ENCODE measurements at places on chromosomes 11 and 22.

DNA sequence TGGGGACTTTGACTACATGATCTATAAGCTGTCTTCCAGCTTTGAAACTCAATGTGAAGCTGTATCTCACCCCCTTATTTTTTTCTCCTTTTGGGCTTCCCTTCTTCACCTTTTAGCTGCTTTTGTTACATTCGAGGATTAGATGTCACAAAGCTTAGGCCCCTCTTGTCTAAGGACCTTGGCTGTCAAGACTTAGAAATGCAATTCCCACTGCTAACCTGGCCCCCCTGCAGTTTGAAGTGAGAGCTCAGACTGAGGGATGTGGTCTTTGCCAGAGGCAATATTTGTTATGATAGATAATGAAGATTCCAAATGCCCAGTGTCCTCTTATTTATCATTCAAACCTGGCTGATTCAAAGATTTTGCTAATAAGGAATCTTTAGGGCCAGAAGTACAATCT is 128.3 kb downstream of the ARL14EP start:
- no peak for DNase-seq

DNA sequence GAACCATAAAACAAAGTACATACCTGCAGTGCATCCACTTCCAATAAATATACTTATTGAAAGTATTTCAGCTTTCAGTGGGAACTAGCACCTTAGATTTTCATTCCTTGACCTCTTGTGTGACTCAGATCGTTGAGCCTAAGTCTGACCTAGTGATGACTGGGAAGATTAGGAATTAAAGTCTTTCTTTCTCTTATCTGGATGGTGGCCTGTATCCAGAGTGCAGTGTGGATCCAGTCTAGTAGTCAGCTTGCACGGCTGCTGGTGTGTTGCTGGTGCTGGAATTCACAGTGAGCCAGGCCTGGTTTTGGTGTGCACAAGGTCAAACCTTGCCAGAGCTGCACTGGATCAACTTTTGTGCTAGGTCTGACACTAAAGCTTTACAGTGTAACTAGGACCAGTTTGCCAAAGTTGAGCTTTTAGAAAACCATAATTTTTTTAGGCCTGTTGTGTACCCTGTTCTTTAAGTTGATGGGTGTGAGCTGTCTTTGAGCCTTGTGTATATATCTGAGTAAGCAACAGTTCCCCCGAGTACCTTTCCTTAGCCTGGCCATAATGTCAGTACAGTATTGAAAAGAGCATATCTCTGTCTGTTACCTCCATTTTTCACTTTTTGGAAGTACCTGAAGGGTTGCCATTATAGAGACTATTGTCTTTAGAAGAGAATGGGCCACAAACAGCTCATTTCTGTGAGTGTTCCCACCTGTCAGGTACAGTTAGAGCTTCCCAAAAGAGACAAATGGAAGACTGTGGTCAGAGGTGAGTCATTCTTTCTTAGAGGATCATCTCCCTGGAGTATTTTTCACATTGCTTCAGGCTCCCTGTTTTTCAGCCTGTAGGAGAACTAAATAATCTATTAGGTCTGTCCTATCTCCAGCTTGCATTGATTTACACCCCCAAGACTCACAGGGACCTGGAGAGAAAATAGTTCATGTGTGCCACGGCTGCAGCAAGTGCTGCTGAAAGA is 89.8 kb downstream of the ALX4 start:
- no peak for DNase-seq

DNA sequence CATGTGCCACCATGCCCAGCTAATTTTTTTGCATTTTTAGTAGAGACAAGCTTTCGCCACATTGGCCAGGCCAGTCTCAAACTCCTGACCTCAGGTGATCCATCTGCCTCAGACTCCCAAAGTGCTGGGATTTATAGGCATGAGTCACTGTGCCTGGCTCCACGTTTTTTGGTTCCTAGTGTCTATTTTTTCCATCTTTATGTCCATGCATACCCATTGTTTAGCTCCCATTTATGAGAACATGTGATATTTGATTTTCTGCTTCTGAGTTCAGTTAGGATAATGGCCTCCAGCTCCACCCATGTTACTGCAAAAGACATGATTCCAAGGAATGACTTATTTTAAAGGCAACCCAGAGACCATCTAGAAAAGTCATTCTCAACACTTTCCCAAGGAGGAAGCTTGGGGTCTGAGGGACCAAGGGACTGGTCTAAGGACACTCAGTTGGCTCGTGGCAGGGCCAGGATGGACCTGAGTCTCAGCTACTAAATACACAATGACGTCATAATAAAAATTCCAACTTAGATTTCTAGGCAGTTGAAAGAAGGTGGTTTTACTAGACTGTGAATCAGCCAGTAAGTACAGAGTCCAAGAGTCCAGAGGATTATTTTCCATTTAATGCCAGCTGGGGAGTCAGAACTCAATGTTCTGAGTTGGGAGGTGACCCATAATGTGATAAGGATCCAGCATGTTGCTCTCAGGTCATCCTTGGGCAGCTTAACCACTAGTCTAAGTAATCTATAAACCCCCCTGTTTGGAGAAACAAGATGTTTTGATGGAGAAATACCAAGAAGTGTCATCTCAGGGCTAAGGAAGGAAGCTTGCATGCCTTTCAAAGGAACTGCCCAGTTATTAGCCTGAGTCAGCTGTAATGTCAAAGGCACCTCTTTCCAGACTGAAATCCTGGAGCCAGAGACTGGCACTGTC is 39.4 kb downstream of the ABTB2 start:
- no peak for DNase-seq

DNA sequence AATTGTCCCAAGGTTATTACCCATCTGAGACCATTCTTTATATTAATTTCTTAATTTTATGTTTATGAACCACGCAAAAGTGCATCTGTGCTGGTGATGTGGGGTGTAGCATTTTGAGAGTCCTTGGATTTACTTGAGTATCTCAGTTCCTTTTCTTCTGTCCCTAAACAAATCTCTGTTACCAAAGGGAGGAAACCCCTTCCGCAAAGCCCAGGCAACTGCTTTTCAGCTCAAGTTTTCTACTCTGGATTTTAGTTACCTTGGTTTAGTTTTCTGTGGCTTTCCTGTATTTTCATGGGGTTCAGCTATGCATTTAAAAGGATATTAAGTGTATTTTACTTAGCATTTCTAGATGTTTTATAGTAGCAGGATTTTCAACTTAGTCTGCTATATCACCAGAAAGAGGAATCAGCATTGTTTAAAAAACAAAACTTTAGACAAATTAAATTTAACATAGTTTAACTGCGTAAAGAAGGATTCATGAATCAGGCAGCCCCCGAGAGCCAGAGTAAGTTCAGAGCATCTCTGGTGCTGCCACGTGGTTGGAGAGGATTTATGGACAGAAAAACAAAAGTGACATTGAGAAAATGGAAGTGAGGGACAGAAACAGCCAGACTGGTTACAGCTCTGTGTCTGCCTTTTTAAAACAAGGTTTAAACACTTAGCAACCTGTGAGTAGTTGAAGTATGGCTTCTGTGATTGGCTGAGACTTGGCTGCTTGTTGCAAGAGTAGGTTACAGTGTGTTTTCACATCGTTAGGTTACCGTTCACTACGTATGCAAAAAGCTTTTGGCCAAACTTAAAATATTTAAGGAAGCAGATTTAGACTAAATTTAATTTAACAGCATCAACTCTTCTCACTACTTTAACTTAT is 9.6 kb downstream of the ADM start:
- DNase-seq, result peak; percentile 56

DNA sequence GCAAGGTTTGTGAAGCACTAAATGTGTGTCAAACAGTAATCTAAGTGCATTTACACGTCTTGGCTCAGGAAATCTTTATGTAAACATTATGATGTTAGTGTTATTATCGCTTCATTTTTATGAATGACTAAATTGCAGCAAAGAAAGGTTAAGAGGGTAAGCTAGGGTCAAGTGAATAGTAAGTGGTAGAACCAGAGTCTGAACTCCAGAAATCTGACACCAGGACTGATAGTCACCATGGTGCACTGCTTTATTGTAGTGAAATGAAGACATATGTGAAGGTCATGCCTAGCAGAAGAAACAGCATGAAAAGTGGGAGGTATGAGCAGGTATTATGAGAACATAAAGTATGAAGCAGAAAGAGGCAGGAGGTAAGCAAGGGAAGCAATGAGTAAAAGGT is 368.7 kb upstream of the TENM4 start:
- no peak for DNase-seq

GRCh38 chr11:44893308-44893822 is 57.3 kb downstream of the TP53I11 start:
- no peak for DNase-seq

DNA sequence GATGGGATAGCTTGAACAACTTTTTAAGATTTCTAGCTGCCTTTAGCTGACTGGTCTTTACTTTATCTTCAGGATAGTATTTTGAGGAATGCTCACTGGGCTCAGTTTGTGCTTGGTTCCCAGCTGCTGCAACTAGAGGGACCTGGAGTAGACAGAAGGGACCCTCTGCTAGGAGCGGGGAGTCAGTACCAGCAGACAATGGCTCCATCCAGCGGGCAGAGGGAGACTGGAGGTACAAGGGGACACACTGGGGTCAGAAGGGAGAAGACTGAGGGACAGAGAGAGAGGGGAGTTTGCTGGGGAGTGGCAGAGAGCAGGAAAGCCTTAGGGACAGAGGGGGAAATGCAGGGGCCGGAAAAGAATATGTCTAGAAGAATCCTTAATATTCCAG is 22.0 kb upstream of the ACER3 start:
- DNase-seq, result peak; percentile 70

GRCh38 chr11:75771646-75772410 is 3.2 kb downstream of the DGAT2 start:
- no peak for DNase-seq

GRCh38 chr22:22929381-22930221 is 42.0 kb downstream of the IGLL5 start:
- DNase-seq, result no peak

DNA sequence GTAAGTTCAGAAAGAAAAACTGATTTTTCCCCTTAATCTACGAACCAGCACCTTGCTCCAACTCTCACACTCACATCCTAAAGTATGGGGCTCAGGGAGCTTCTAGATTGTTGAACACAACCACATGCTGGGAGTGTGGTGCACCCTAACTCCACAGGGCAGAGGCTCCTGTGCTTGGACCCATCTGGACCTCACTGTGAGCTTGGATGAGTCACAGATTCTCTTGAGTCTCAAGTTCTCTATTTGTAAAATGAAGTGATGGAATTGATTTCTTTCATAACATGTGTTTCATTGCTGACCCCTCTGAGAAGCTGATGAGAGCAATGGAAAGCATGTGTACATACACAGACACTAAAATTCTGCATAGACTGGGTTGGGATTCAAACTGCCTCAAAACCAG is 109.7 kb downstream of the PGR start:
- DNase-seq, result no peak

- no peak for DNase-seq
Measured at GRCh38 chr11:100182927-100183326, 504.2 kb upstream of the ARHGAP42 start.

DNA sequence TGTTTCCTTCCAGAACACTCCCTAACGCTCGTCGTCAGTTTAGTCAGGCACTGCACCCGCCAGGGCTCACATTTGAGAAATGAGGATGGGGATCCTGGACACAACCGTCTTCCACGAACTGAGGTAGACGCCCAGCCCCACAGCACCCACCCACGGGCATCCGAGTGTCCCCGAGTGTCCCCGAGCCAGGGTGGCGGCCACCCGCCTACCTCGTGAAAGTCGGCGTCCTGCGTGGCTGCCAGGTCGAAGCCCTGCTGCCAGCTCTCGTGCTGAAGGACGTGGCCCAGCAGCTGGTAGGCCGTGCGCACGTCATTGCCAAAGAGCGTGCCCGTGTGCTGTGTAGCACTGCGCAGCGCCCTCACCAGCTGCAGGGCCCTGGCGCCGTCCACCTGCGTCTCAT is 53.6 kb downstream of the TRMU start:
- DNase-seq, result no peak

DNA sequence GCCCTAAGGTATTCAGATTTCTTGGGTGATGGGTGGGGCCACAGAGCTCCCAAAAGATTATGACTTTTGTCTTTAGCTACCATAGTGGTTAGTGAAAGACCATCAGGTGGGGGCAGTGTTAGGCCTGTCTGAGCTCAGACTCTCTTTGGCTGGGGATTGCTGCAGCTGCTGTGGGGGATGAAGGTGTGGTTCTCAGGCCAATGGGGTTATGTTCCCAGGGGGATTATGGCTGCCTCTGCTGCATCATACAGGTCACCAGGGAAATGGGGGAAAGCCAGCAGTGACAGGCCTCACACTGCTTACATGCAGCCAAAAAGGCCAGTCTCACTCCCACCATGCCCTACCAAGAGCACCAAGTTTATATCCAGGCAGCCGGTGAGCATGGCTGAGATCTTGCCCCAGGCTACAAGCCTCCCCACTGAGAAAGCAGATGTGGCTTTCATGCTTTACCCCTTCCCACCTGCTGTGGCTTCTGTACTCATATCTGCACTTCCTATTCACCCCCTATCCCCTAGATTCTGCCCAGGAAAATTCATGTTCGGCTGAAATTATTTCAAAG is 24.8 kb downstream of the CNTF start:
- DNase-seq, result no peak

DNA sequence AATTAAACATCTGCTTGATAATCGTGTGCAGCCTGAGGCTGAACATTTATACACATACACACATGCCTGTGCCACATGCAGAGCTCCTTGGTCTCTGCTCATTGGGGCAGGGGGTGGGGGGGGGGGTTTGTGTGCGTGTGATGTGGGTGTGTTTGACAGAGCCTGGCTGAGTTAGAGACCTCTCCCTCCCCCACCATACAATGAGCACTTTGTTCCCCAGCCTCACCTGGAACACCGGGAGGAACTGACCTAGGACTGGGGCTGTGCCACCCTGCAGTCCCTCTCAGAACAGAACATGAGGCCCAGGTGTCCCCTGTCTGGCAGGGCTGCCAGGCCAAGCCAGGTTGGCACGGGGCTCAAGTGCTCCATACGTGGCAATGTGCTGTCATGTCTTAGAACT is 96.6 kb downstream of the TP53I11 start:
- no peak for DNase-seq

DNA sequence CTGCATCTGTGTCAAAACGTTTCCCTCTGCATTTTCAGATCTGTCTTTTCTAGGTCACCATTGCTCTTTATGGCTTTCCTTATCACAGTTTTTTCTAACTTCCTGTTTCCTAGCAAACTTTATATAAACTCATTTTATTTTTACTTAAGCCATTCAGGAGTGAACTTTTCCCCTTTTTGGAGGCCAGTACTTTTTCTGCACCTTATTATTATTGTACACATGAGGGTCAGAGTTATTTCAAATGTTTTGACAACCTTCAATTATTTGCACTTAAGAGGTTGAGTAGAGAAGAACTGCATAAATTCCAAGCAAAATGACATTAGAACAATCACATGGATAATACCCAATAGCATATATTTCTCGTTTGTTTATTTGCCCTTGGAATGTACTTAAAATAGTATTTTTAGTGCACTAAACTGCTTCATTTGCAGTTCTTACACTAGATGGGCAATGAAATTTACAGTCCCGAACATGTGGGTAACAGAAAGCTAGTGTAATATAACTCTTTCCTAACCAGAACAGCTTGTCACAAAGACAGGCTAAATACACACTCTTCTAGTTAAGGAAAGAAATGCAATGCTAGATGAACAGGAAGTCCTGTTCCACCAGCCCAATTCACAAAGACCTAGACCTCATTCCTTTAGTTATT is 79.5 kb downstream of the UBASH3B start:
- peak; percentile 49 for DNase-seq

- peak; percentile 42 for DNase-seq
Measured at GRCh38 chr22:17087498-17088131, 2.8 kb downstream of the IL17RA start.

Data from dermis microvascular lymphatic vessel endothelial cell (primary cell).